Ascending aorta (tissue), 2 donors: ENCODE measurements at places on chromosomes 13 and 19.

DNA sequence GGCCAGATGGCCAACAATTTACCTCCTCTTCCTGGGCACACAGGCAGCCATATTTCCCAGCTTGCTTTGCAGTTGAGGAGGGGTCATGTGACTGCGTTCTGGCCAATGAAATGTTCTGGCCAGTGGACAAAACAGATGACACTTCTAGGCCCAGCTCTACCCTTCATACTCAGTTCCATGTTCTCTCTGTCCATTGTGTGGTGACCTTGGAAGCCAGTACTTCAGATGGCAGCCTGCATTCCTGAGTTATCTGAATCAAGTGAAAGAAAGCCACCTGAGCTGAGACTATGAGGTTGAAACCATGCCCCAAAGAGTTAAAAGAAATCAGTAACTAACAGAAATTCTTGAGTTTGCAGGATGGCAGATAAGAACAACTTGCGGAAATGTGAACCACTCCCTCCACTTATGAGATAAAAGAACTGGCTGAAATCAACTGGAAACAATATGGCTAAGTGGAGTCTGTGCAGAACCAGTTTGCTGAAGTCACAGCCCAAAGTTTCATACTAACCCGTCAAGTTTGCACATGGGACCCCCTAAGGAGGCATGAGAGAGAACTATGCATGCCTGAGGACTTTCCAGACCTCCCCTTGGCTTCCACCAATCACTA lies 8.1 kb downstream of the FAM187B start:
- no peaks in the 10 kb centered on the region for H3K27me3 ChIP-seq
- no peak overlapping the region for H3K4me3 ChIP-seq
- no peak overlapping the region for H3K27ac ChIP-seq
- H3K4me1 ChIP-seq = no peaks in the 10 kb centered on the region
- H3K36me3 ChIP-seq = no peaks in the 10 kb centered on the region

GRCh38 chr13:99301913-99302636 lies 5.1 kb downstream of the GPR183 start:
- H3K27ac ChIP-seq = no peak overlapping the region
- no peak for DNase-seq

DNA sequence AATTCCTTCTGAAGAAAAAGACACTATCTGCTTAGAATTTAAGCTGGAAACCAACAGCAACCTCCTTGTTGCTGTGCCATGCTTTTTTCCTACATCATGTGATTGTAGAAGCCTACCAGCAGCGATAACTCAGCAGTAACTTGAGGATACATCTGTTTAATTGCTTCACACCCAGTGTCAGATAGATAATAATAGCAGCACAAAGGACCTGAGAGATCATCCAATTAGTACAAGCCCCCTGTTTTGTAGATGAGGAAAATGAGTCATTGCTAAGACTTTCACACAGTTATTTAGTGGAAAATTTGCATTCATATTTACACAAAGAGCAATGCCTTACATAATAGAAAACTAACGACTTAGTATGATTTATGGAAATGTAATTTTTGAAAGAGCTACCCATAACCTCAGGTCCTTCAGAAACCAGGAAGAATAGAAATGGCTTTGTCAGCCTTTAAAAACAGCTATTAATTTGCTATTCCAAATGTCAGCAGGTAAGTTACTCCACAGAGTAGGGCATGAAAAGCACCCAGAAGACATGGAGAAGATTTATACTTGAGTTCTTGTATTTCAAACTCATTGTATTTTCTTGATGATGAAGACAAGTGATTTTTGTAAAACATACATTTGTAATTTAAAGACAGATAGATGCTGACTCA lies 93.7 kb upstream of the SGCG start:
- no peaks in the 10 kb centered on the region for H3K4me1 ChIP-seq
- no peaks in the 10 kb centered on the region for H3K36me3 ChIP-seq
- H3K4me3 ChIP-seq = no peak overlapping the region
- DNase-seq = no peak
- no peaks in the 10 kb centered on the region for H3K27me3 ChIP-seq
- H3K27ac ChIP-seq = no peak overlapping the region

DNA sequence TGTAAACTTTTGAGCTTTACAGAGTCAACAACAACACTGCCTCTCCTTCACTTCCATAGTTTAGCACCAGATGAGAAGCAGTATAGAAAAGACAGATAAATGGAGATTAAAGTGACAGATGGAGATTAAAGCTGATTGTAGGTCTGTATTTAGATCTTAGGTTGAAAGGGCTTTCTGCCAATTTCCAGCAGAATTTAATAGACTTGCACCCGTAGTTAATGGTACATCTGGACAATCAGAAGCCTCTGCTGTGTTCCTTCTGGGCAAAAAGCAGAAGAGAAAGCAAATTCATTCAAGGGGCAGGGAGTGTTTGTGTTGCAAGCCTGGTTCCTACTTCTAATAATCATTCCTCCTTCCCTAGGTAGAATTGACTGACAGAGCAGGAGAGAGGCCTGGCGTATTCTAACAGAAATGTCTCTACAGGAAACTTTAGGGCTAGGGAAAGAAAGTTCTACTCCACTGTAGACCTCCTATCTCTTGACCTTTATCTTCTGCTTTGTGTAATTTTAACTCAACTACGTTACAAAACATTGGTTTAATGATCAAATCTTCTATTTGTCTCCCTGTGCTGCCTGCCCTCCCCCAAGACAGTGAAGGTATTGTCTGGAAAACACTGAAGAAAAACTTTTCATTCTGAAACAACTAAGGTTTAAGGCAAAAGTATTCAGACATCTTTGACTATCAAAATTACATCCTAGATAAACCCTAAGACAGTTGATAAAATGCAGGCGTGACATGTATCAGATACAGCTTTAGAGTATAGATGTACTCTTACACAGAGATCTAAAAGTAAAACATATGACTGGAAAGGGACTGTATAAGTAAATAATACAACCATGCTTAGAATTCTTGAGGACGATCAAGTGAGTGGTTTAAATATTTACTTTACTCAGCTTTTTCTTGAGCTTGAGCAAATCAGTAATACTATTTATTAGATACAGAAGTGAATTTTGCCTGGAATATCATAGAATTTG lies 44.4 kb downstream of the GPC6 start:
- H3K4me3 ChIP-seq = no peak overlapping the region
- no peaks in the 10 kb centered on the region for H3K27me3 ChIP-seq
- no peaks in the 10 kb centered on the region for H3K4me1 ChIP-seq
- H3K36me3 ChIP-seq = no peaks in the 10 kb centered on the region
- no peak overlapping the region for H3K27ac ChIP-seq

- peaks cover 11% of the 10 kb centered on the region for H3K36me3 ChIP-seq
- DNase-seq = no peak
- peaks cover 22% of the 10 kb centered on the region for H3K4me1 ChIP-seq
- H3K27ac ChIP-seq = peak overlapping the region; percentile 77
These were observed 670 bp downstream of the MAP2K7 start for GRCh38 chr19:7904074-7905020.

DNA sequence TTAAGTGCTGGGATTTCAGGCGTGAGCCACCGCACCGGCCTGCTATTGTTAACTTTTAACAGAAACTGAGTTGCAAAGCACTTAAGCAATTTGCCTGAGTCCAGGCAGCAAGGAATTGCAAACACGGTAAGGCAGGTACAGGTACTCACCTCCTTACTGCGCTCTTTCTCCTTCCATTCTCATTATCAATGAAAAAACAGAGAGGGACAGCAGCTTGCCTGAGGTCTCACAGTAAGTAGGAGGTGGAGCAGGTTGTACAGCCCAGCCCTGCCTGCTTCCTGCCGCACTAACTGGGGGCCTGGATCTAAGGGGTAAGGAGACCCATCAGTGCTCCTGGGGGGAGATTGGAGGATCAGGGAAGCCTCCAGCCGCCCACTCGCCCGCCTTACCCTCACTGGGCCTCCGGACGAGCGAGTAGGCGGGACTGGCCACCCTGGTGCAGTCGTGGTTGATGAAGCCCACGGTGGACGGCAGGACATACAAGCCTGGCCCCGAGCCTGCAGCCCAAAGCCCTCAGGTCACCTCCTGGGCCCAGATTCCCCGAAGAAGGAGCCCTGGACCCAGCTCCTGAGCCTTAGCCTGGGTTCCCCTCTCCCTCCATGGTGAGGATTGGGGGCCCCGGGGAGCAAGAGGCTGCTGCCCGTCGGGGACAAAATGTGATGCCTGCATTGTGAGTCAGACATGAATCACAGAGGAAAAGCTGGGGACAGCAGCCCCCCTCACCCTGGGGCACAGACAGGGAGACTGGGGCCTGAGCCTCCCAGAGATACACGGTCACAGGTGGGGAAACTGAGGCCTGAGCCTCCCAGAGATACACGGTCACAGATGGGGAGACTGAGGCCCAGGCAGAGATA lies 11.4 kb upstream of the SHC2 start:
- H3K27me3 ChIP-seq = no peaks in the 10 kb centered on the region
- H3K36me3 ChIP-seq = no peaks in the 10 kb centered on the region
- no peak overlapping the region for H3K4me3 ChIP-seq
- no peaks in the 10 kb centered on the region for H3K4me1 ChIP-seq
- DNase-seq = no peak

GRCh38 chr19:10122045-10122444 lies 2.3 kb upstream of the EIF3G start:
- peaks cover 27% of the 10 kb centered on the region for H3K4me1 ChIP-seq
- H3K27me3 ChIP-seq = no peaks in the 10 kb centered on the region
- H3K4me3 ChIP-seq = no peak overlapping the region

DNA sequence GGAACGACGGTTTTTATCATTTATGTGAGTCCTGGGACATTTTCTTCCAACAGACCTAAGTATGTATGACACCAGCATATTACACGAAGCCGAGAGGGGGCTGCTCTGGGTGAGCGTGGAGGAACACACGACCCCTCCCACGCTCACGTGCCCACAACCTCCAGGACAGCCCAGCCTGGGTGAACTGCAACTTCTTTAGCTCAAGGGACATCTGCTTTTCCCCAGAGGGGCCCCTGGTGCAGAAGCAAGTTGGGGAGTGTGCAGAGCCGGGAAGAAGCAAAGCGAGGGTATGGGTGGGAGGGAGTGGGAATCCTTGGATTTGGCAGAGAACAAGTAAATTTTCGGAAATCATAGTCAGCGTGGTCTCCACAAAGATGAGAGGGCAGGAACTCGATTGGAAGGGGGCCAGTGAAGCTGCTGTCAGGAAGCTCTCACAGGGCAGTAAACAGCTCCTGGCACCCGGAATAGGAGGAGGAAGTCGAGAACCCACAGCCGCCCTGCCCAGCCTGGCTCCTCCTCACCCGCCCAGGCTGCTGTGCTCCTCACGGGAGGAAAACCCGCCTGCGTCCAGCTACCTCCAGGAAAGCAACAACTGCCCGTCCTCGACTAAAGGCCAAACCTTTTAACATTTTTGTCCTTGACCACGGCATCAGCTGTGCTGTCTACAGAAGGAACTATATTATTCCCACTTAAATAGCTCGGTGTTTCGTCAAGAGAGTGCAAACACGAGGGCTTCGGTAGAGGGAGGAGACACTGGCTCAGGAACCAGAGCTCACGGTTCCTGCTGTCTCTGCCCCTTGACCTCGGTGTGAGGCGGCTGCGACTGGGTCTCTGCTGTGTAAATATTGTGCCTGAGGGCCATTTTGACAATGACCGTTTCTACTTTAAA lies 17.2 kb upstream of the CFAP97D2 start:
- no peaks in the 10 kb centered on the region for H3K27me3 ChIP-seq
- H3K4me3 ChIP-seq = peak overlapping the region; percentile 38
- peak; percentile 79 for DNase-seq
- H3K36me3 ChIP-seq = no peaks in the 10 kb centered on the region
- H3K27ac ChIP-seq = no peak overlapping the region
